ENCODE measurements at places on chromosomes 12 and 14.

DNA sequence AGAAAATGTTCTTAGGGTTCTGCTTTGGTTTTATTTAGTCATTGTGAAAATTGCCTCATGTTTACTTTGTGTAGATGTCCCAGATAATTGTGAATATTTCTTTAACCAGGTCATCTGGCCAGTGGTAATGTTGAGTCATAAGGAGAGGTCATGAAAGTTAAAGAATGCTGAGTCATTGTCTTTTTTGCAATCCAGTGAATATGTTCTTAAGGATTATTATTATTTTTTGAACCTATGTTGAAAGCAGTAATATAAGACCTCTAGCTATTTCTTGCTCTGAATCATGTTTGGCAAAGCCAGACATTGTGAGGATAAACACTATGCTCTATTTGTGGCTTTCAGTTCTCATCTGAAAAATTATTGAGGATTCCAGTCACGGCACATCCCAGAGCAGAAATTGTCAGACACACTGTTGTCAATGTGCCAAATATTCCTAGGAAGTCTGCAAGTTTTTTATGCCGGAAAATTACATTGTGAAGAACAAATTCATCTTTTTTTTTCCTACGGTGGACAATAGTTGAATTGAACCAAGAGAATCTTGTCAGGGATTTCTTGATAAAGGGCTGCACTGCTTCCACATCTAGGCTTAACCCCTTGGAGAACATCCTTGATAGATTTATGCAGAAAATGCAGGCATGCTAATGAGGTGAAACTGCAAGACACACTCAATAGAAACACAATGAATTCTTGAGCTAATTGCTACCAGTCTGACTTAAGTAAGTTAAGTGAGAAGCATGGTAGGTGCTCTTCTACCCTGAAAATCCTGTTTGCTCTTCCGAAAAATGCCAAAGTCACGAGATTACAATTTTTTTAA lies 369.6 kb downstream of the ATP23 start:
- no peak for DNase-seq

GRCh38 chr12:108449478-108449877 lies 65.6 kb upstream of the FICD start:
- no peak for DNase-seq

- no peak for DNase-seq
These were observed 167.3 kb upstream of the AVPR1A start for GRCh38 chr12:63318313-63318712.

DNA sequence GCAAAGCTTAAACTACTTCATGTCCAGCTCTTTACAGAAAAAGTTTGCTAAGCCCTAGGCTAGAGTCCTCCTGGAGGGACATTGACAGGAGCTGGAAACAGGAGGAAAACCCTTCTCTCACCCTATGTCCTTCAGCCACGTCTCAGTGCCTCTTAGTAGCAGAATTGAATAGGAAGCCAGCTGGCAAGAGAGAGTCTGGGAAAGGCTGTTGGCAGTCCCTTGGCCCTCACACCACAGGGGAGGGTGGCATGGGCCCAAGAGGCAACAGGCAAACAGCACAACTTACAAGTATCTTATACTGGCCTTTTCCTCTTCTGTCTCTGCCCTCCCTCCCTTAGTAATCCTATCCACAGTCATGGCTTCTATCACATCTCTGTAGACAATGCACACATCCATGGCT lies 27.7 kb upstream of the DHRS2 start:
- DNase-seq: no peak

GRCh38 chr12:58378028-58378427 lies 436.7 kb downstream of the ATP23 start:
- no peak for DNase-seq

- no peak for DNase-seq
These were observed 5.2 kb upstream of the PRKAG1 start for GRCh38 chr12:49023812-49024211.

DNA sequence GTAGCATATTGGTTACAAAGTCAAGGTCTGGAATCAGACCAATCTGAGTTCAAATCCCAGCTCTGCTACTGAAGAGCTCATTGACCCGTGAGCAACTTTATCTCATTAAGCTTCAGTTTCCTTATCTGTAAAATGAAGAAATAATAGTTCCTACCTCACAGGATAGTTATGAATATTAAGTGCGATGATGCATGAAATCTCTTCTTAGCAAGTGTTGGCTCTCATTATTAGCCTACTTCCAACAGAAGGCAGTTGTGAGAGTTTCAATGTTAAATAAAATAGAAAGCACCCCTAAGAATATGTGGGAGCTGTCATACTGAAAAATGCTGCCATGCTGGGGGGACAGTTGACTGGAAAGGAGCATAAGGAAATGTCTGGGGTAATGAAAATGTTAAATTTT lies 39.0 kb upstream of the ITPR2 start:
- DNase-seq: no peak

DNA sequence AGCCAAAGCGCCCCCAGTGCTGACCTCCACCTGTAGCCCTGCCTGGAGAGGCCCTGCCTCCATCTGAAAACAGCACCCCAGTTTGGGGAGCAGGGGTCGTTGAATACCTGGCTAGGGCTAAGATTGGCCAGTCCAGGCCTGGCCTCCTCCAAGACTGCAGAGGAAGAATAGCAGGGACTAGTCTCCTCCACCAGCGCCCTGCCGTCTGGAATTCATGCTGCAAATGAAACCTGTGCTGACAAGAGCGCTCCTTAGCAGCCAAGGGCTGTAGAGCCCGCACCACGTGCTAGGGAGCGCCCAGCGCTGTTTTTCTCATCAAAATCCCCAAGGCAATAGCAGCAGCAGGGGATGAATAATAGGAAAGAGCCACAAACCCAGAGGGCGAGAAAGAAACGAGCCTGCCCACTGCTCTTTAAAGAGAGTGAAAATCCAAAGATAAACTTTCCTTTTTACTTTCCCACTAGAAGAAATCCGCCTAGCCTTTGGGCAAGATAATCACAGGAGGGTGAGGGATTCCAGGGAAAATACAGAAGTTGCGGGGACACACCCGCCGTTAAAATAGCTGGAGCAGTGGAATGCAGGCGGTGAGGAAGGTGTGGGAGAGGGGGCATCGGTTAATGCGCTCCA lies 3.3 kb downstream of the COL2A1 start:
- no peak for DNase-seq

GRCh38 chr12:101694297-101694848 lies 3.1 kb upstream of the CHPT1 start:
- no peak for DNase-seq

DNA sequence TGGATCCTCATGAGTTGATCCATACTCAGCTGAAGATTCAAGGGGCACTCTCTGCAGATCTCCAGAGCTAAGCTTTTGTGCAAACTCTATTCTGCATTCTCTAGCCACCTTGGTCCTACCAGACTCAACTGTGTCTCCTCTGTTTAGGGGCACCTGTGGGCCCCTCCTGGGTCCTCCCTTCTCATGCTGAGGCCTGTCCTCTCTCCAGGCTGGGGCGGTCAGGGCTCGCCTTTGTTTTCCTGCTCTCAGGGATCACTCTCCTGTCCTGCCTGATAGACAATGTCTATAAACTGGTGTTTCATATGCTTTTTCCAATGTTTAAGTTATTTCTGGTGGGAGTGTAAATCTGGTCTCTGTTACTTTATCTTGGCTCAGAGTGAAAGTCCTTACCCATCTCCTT lies 11.6 kb upstream of the KIF26A start:
- no peak for DNase-seq

DNA sequence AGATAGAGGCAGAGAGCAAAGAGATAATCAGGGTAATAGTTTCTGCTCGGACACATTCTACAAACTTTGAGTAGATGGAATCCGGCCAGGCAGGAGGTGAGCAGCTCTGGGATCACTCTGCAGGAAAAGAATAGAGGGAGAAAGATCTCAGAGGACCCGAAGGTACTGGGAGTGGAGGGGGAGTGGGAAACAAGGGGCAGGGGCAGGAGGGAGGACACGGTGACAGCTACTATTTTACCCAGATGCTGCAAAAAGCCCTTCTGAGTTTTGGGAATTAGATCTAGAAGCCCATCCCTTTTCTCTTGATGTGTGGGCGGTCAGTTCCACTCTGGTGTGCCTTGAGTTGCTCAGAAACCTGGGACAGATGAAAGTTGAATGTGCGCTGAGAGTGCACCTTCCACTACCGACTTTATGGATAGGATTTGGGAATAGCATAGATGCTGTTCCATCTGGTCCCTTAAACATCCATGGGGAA lies 556 bp downstream of the GPRC5A start:
- no peak for DNase-seq

GRCh38 chr14:67722293-67722692 lies 20.6 kb downstream of the RDH12 start:
- no peak for DNase-seq

DNA sequence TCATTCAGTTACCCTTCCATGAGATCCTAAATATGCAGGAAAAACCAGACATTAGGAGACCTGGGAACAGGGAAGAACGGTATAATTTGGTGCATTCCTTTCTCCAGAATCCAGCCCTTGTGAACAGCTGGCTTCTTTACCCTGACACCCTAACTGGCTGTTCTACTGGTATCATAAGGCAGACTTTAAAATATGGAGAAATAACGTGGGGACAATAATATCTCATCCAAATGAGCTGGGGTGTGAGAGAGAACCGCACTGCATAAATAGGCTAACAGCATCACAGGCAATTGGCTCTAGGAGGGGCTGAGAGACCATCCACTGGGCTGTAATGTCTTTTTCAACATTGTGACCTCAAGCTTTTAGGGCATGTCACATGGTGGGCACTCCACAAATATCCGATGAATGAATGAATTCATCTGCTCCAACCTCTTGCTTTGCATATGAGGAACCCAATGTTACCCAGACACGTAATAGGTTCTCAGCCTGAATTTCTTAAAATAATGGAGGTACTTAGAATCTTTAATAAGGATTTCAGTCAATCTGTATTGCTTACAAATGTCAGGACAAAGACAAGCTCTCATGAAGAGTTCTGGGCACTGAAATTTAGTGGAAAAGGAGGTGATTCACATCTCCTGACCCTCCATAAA lies 157.9 kb downstream of the SAMD4A start:
- DNase-seq: no peak

DNA sequence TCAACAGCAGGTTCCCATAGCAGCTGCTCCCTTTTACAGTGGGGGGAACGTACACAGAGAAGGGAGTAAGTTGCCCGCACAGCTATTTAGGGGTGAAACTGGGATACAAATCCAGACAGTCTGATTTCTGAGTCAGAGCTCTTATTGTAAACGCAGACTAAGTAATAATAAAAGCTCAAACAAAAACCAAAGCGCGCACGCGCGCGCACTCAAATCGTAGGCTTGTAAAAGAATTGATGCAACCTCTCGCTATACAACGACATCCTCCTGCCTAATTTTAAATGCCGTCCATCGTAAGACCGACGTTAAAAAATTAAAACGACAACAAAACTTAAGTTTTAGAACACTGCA lies 747 bp upstream of the DACT1 start:
- no peak for DNase-seq

DNA sequence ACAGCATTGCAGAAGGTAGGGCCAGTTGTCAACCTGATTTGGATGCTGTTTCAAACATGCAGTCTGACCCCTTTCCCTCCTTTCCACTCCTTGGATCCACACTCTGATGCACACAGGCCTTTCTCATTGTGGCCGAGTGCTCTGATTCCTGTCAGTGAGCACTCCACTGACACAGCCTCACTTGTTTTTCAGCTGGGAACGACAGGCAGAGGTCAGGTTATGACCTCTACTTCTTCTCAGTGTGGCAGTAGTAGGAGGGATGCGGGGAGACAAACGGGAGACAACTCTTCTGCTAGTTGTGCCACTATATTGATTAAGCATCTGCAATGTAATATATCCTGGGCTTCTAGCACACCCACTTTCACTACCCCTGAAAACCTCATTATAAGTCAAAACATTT lies 61.8 kb downstream of the DERA start:
- DNase-seq: no peak

GRCh38 chr14:90900476-90901083 lies 84.3 kb upstream of the TTC7B start:
- no peak for DNase-seq

- DNase-seq: no peak
These were observed 82.1 kb downstream of the PTPRB start for GRCh38 chr12:70555081-70555480.

Measured in GM12891 (cell line).